SJCRH30 (cell line): ENCODE measurements at places on chromosomes 7 and 10. TPM values are rescaled to one million over a fixed set of nuclear protein-coding genes. Genes with fewer than 3 reads are reported as not detected.
A peak's percentile ranks its signal among the peaks of the same experiment; 100 is the strongest.

The TMEM178B gene
- 0.63 and 0.73 TPM in 2 replicates for total RNA-seq

- H3K27me3 ChIP-seq, result no peaks in the 10 kb centered on the region
- H3K36me3 ChIP-seq, result no peaks in the 10 kb centered on the region
- peaks cover 9% of the 10 kb centered on the region; the same call in 1 of the 2 replicates for H3K4me1 ChIP-seq
- peak; percentile 58 for DNase-seq
- H3K27ac ChIP-seq, result peak overlapping the region; percentile 30
Observed at GRCh38 chr10:63515002-63515763, 6.0 kb upstream of the REEP3 start.

The WNT16 gene
- total RNA-seq, result 0.06 TPM in 1 of 2 replicates, not detected in the other

The PDK4 gene
- total RNA-seq, result 1.4 and 1.5 TPM in 2 replicates

The ITIH5 gene
- 0.65 and 0.66 TPM in 2 replicates for total RNA-seq

The BMPER gene
- total RNA-seq, result 0.47 and 0.71 TPM in 2 replicates
